NCI-H2081 treated with DMSO at 0.1 percent for 48 hours (cell line): ENCODE measurements at places on chromosomes 11 and 22.

- DNase-seq: no peak
Measured at GRCh38 chr11:61011229-61011870, 39.9 kb downstream of the CD6 start.

DNA sequence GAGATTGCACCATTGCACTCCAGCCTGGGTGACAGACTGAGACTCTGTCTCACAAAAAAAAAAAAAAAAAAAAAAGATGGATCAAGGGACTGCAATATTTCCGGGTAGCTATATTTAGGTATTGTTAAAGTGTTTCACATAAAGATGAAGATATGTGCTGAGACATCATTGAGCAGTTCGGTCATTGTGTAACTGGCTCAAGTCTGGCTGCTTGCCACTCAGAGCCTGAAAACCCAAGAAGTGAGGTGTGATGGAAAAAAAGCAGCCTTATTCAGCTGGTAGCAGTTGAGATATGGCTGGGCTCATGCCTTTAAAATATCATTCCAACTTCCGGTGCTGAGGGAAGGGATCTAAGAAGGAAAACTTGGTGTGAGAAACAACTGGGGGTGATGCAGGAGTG, 46.9 kb downstream of the LUZP2 start:
- no peak for DNase-seq

DNA sequence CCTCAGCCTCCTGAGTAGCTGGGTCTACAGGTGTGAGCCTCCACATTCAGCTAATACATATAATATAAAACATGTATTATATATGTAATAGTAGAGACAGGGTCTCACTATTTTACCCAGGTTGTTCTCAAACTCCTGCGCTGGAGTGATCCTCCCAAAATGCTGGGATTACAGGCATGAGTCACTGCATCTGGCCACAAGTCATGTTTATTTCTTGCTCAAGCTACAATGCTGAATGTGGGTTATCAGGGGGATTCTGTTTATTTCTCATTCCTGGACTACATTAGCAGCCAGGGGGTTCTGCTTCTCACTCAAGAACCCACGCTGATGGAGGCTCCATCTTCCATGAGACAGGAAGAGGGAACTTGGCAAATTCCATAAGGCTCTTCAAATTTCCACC, 24.8 kb downstream of the FOLR3 start:
- no peak for DNase-seq

DNA sequence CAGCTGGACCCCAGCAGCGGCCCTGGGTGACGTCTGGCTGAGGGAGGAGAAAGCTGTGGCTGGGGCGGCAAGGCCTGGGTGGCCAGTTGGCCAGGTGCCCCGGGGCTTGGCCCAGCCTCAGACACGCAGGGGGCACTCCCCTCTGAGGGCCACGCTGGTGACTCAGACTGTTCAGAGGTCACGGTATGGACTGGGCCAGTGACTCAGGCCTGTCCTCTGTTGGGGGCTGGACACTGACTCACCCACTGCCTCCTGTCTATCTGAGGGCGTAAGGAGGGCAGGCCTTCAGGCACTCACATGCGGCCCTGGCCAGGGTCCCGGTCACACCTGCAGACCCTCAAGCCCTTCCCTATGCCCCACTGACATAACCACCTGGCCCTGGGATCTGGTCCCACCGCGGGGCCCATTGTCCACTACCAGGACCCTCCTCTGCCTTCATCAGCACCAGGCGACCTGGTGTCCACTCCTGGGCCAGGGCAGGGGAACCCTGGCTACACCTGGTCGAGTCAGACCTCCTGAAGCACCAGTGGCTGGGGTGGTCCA, 3.7 kb upstream of the MUC5AC start:
- DNase-seq: no peak
